ENCODE measurements at places on chromosomes 2 and 18.

GRCh38 chr18:48875942-48876511 lies 74.7 kb downstream of the SMAD7 start:
- DNase-seq, result no peak

GRCh38 chr2:135168204-135168856 lies 116.2 kb downstream of the RAB3GAP1 start:
- DNase-seq, result no peak

GRCh38 chr2:189581354-189582139 lies 961 bp upstream of the SLC40A1 start:
- no peak for DNase-seq

DNA sequence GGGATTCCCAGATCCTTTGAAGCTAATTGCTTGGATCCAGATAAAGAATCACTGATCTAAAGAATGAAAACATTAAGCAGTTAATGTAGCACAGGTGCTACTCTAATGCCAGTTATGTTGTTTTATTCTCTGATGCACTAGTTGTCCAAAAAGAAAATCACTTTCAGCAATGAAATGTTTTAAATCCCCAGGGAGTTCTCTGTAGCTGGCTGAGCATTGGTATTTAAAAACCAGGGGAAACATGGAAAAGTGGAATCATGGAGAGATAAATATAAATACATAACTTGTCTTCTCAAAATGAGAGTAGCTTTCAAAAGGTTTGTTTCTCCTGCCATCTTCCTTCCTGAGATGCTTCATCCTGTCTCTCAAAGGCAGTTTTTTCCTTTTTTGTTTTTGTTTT lies 37.7 kb downstream of the CD302 start:
- no peak for DNase-seq

Measured in SK-N-MC (cell line).